ENCODE measurements at places on chromosomes 4 and X.

- no peak for DNase-seq
These were observed 15.8 kb downstream of the SSX5 start for GRCh38 chrX:48180811-48181210.

DNA sequence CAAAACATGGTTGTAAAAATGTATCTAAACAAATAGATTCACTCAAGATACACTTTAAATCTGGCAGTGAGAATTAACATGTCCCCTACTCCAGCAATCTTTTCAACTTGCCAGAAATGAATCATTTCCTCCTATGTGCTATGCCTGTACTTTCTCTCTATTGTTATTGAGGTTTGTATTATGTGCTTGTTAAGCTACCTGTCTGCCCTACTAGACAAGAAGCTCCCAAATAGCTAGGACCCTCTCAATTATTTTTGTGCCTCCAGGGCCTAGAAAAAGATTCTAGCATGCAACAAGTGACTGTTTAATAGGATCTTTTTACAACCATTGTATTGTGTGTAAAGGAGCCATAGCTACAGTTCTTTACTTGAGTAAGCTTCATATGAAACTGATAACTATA is 3.5 kb upstream of the SAP30 start:
- no peak for DNase-seq

GRCh38 chr4:153585026-153585425 is 99.1 kb upstream of the TLR2 start:
- DNase-seq = no peak

GRCh38 chrX:131279617-131280016 is 9.5 kb downstream of the IGSF1 start:
- no peak for DNase-seq

GRCh38 chr4:108060164-108060563 is 70.5 kb downstream of the HADH start:
- DNase-seq = no peak

DNA sequence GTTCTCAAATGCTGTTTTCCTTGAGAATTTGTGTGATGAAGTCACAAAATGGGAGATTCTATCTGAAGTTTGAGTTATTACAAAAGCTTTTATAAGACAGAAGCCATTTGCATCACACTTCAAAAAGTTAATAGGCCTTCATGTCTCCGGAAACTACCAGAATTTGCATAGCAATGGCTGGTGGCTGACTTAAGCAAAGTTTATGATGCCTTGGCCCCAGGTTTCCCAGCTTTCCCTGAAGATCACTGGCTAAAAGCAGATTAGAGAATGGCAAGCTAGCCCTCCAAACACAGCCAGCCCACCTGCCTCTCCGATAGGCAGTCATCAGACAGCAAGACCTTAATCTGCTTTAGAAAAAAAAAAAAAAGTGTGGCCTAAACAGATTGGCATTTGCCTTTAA is 197.8 kb downstream of the HS3ST1 start:
- no peak for DNase-seq

DNA sequence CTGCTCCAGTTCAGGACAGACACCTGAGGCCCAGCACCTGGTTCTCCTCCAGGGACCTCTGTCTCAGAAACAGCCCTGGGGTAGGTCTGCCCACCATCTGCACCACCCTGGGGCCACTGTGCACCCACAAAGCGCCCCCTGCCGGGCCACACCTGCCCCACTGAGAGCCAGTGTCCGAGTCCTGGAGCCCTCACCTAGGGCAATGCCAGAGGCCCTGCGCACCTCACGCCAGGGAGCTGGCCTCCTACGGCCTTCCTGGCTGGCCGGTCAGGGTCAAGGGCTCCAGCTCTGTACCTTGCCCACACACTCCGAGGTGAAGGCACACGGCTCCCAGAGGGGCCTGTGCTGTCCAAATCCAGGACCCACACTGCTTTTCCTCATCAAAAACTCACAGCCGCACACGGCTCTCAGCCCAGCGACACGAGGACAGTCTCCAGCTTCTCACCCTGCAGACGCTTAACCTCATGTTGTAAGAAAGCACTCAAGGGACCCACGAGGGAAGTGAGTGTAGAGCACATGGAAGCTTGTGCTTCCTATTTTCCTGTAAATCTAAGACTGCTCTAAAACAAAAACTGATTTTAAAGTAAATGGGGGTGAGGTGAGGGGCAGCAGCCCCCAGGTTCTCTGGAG is 5.4 kb downstream of the CTBP1 start:
- no peak for DNase-seq

GRCh38 chrX:47644557-47645091 is 5.7 kb downstream of the ELK1 start:
- no peak for DNase-seq

DNA sequence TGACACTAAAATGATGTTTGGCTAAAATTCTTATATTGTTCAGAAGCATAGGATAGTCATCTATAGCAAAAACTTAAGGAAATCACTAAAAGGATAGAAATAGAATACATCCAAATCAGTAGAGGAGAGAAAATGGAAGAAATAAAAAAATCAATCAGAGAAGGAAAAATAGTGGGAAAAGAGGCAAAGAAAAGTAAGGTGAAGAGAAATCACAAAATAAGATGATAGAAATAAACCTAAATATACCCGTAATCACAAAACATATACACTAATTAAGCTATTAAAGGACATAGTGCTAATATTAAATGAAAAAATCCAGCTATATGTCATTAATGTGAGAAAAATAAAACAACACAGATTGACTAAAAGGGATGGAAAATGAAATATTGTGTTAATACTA is 6.3 kb downstream of the PGRMC2 start:
- DNase-seq = no peak

All from DND-41 (cell line).